G401 (cell line): ENCODE measurements at places on chromosomes 4 and X. TPM values are rescaled to one million over a fixed set of nuclear protein-coding genes. Genes with fewer than 3 reads are reported as not detected.

- peak; percentile 11 for DNase-seq
Measured at GRCh38 chrX:36908801-36909675, 99.1 kb upstream of the FAM47C start.

- no peak for DNase-seq
Measured at GRCh38 chr4:148366251-148366650, 76.0 kb downstream of the NR3C2 start.

GAGE12H gene
- total RNA-seq: not detected in 2 replicates

- no peak for DNase-seq
Measured at GRCh38 chrX:108468486-108468885, 28.8 kb downstream of the COL4A5 start.

GRCh38 chr4:24963277-24963676, 50.4 kb upstream of the CCDC149 start:
- DNase-seq: no peak

DNA sequence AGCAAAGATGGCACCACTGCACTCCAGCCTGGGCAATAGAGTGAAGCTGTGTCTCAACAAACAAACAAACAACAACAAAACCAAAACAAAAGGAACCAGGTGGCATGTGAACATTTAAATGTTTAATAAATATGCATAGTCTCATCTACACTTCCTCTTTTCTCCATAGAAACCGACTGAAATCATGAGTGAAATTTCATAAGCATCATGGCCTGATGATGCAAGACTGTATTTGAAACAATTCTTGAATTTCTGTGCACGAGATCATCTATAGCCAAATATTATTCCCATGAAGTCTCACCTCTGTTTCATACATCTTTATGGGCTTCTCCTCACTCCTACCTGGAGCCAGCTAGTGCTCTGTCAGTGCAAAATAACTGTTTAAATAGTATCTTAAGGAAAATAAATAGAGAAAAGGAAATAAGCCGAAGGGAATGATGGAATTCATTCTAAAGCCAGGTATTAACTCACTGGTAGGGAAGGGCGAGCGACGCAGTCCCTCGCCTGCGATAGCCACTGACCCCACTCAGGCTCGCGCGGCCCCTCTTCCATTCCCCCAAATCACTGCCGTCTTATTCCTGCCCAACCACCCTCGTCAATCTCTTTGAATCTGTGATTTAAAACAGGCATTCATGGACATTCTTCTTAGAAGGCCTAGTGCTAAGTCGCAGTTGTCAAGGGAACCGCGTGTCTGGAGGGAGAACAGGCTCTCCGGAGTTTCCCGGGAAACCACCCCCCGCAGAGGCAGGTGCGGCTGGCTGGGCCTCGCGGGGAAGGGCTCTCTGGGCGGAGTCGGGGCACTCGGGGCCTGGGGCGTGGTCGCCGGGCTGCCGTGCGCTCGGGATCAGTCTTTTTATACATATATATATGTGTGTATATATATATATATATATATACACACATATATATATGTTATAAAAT, 52.4 kb upstream of the TRIM2 start:
- DNase-seq: peak; percentile 85

- DNase-seq: no peak
Measured at GRCh38 chr4:168486912-168487281, 6.6 kb upstream of the DDX60L start.

DNA sequence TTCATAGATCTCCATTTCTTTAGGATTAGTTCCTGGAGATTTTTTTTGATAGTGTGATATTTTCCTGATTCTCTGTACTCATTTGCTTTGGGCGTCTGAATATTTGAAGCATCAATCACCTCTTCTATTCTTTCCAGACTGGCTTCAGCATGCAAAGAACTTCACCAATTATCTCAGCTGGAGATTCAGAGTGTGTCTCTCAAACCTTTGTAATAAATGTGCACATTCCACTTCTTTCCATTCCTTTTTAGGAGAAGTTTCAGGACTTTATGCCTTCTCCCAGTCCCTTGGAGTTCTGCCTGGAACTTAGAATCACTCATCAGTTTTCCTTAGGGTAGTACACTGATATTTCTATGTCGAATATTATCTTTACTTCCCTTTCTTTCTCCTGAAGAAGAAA, 334.8 kb downstream of the TEX13C start:
- no peak for DNase-seq

DNA sequence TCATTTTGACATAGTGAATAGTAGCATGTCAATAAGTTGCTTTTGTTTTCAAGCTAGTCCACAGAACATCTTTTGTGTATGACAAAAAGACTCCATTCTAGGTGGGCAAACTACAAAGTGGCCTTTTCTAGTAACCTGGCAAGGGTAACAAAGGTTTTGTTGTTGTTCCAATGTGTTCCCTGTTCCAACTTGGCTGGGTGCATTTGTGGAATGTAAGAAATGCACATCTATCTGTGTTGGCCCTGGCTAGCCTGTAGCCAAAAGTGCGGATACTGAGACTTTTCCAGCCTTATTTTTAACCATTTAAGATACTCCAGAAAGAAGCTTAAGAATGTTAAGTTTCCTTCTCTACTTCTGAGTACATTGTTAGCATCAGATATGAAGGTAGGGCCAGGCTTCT, 118.7 kb upstream of the CHRDL1 start:
- no peak for DNase-seq

DNA sequence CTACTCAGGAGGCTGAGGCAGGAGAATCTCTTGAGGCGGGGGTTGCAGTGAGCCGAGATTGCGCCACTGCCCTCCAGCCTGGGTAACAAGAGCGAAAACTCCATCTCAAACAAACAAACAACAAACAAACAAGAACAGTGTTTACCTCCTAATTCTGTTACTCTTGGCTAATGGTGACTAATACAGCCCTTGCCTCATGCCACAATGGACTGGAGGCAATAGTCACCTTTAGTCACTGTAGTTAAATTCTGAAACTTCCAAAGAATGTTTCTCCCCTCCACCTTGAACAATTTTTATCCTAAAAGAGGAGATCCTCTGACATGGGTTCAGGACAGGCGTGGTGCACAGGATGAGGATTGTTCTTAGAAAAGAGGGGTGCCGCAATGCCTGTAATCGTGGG, 241.2 kb upstream of the CTSO start:
- DNase-seq: no peak

DNA sequence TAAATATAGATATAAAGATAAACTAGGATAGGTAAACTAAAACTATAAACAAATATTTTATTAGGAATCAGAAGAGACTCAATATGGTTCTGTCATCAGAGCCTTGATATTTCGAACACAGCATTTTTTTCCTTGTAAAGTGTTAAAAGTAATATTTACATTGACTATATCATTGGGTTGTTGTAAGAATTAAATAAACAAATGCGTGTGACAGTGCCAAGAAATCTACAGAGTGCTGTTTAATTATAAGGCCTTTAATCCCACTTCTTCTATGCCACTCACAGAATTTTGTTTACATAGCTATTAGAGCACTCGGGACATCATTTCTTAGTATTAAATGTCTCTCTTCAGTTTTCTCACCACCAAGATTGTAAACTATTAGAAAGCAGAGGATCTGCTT, 807.4 kb downstream of the FSTL5 start:
- DNase-seq: no peak

DNA sequence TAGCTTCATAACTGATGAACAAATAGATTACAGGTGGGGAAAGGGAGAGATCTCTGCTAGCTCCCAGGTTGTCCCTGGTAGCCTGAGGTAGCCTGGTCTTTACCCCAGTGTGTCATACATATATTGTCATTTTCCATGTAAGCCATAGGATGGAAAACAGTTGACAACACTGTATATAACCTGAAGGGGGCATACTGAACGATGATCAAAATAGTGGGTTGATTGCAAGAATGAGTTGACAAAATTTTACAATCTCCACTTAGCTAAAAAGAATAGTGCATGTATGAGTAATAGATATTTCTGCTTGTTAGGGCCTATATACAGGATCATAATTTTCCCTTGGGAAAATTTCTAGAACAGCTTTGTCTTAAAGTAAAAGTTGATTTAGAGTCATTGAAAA, 304.1 kb upstream of the HAND2 start:
- no peak for DNase-seq

DNA sequence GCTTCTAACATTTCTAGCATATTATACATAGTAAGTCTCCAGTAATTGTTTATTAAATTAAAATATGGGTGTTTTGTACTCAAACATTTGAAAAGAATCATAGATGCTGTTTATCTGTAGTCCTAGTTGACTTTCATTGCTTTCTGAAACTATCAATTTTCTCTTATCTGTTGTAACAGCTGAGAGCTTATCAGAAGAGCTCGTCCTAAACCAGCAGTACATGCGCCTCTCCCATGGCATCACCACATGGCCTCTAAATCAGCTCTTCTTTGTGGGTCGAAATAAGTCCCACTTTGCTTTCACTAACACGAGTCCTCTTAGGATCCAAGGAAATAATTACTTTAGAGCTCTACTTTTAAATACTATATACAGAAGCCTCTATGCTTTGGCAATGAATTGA, 55.1 kb downstream of the PPP3CA start:
- no peak for DNase-seq

DNA sequence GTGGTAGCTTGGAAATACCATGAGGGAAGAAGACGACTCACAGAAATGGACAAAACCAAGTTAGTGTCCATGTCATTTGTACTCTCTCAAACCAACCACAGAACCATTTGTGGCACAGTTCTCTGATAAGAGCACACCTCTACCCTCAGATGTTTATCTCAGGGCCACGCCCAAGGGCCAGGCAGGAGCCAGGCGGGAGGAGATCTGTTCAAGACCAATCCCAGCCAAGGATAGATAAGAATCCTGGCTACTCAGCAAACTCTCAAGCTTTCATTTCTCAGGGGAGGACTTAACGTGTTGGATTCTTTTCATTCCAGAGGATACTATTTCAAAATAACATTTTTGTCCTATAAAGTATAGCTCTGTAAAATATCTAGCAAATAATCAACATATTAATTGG, 95.0 kb downstream of the NYX start:
- DNase-seq: no peak

DNA sequence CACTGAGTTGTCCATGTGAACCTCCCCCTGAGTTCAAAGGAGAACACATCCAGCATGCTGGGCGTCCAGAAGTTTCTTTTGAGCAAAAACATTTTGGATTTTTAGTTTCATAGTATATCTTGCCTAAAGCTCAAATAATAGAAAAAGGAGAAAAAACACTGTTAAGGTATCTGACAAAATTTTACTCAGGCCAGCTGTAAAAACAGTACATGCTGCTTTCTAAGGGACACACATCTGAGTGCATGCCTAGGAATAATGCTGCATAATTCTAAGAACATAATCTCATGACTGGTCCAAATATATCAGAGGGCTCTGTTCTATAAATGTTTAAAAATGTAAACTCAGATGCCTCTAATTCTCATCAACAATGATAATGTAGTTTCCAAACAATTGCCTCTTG, 561.3 kb upstream of the INTU start:
- DNase-seq: no peak

ENOX2 gene
- total RNA-seq: 3.3 and 5.4 TPM in 2 replicates

PASD1 gene
- not detected in 2 replicates for total RNA-seq

DNA sequence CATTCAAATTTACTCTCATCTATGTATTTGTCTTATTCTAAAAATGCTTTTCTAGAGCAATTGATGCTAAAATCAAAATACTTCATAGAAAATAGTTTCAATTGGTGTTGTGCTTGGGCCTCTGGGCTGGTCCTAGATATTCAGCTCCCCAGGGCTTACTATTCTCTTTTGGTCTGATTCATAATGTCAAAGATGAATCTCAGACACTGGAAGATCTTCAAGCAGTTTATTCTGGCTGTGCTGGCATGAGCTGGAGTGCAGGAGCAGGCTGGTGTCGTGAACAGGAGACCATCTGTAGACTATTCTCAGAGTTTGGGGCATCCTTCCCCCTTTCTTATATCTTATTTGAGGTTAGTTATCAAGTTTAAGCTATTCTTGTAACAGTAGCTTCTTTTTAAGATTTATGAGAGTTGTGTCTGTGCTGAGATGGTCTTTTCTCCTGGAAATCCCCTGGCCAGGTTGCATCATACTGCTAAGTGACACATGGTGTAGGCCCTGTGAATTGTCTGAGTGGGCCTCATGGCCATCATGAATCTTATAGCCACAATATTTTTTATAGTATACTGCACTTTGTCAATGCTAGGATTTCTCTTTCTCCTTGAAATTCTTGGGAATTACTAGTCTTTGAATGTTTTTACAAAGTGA, 1624.0 kb upstream of the IGFBP7 start:
- no peak for DNase-seq

KCND1 gene
- 0.37 and 0.44 TPM in 2 replicates for total RNA-seq

GRCh38 chrX:7706032-7706431, 136.9 kb upstream of the VCX start:
- peak; percentile 1 for DNase-seq

- DNase-seq: no peak
Measured at GRCh38 chrX:10930151-10930550, 181.0 kb upstream of the HCCS start.

- DNase-seq: no peak
Measured at GRCh38 chr4:108078024-108078733, 88.5 kb downstream of the HADH start.

DNA sequence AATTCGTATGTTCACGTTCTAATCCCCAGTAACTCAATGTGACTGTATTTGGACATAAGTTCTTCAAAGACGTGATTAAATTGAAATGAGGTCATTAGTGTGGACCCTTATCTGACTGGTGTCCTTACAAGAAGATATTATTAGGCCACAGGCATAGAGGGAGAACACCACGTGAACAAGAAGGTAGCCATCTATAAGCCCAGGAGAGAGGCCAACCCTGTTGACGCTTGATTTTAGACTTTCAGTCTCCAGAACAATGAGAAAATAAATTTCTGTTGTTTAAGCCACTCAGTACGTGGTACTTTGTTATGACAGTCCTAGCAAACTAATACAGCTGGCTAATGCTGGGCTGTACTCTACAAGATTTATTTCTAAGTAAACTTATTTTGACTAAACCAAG, 1.5 kb upstream of the EIF1AX start:
- no peak for DNase-seq

GRCh38 chr4:94758700-94759399, 1.1 kb downstream of the BMPR1B start:
- DNase-seq: no peak

DNA sequence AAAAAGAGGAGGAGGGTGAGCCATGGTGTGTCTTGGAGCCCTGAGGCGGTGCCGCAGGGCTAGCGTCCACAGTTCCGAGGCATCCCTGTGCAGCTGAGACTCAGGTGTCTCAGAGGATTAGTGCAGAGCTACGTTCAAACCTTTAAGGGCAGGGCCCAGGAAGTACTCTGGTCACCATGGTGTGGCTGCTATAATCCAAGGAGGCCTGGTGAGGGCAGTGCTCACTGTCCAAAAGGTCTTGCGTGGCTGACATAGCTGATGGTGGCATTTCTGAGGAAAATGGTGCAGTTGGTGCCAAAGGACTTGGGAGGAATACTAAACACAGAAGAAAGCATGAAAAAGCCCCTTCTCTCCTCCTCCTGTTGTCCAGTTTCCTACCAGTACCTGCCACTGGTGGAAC, 146.9 kb downstream of the DCHS2 start:
- no peak for DNase-seq
